ENCODE measurements at places on chromosomes 4 and X. TPM values are rescaled to one million over a fixed set of nuclear protein-coding genes. Genes with fewer than 3 reads are reported as not detected.

RGN gene
- 6.2 TPM for total RNA-seq

DNA sequence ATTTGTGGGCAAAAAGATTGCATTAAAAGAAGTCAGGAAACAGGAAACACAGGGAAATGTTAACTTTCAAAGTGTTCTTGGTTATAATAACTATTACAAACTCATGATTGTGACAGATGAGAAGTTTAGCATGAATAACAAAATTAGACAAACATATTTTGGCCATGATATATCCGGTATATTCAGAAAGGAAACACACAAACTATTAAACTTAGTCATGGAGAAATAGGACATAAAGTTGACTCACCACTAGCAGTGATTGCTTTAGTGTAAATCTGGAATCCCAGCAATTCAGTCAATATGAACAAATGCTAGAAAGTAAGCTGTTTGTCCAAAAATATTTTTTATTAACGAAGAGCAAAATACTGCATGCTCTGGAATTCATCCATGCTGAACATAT is 1299.9 kb downstream of the C4orf33 start:
- peaks cover 9% of the 10 kb centered on the region for H3K4me1 ChIP-seq
- no peak overlapping the region for H3K27ac ChIP-seq
- no peak overlapping the region for H3K4me3 ChIP-seq
- DNase-seq = peak; percentile 60
- no peaks in the 10 kb centered on the region for H3K36me3 ChIP-seq
- no peaks in the 10 kb centered on the region for H3K27me3 ChIP-seq

MAGEA4 gene
- not detected for total RNA-seq

FGD1 gene
- total RNA-seq = 9.1 TPM

- no peak overlapping the region for H3K4me3 ChIP-seq
- no peak for DNase-seq
- no peaks in the 10 kb centered on the region for H3K4me1 ChIP-seq
- H3K27ac ChIP-seq = no peak overlapping the region
Measured at GRCh38 chr4:165715211-165715610, 157.8 kb upstream of the TLL1 start.

DNA sequence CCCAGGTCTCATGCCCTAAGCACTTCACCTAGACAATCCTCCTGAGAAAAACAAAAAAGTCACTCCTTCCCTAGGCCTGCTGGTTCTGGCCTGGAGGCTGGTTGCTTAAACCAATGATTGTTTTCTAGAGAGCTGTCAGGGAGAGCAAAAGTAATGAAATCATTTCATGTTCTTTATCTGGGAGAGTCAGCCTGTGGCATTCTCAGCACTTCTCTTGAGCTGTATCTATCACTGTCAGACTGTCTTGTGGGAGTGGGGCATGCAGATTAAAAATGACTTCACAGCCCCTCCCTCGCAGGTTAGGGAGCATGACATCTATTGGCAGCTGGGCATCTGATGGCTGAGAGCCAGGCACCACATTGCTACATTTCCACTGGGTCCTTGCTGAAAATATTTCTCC is 20.4 kb upstream of the TMEM154 start:
- no peaks in the 10 kb centered on the region for H3K36me3 ChIP-seq
- no peak overlapping the region for H3K27ac ChIP-seq
- DNase-seq = no peak
- H3K27me3 ChIP-seq = no peaks in the 10 kb centered on the region

DNA sequence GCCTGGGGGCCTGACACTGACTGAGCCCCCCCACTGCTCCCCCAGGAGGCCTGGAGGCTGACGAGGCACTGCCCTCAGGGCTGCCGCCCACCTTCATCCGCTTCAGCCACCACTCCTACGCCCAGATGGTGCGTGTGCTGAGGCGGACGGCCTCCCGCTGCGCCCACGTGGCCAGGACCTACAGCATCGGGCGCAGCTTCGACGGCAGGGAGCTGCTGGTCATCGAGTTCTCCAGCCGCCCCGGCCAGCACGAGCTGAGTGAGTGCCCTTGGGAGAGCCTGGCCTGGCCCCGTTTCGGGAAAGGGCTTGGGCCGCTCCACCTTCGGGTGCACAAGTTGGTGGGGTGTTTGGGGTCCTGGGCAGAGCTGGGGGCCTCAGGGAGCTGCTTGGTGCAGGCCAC is 11.4 kb downstream of the CPZ start:
- no peak for DNase-seq
- H3K36me3 ChIP-seq = no peaks in the 10 kb centered on the region
- no peaks in the 10 kb centered on the region for H3K27me3 ChIP-seq

GRCh38 chrX:10175319-10175871 is 18.6 kb downstream of the CLCN4 start:
- H3K27ac ChIP-seq = no peak overlapping the region
- H3K4me1 ChIP-seq = peaks cover 5% of the 10 kb centered on the region
- DNase-seq = peak; percentile 74
- no peaks in the 10 kb centered on the region for H3K27me3 ChIP-seq
- H3K36me3 ChIP-seq = no peaks in the 10 kb centered on the region

RNF212 gene
- total RNA-seq = 2.5 TPM

DNA sequence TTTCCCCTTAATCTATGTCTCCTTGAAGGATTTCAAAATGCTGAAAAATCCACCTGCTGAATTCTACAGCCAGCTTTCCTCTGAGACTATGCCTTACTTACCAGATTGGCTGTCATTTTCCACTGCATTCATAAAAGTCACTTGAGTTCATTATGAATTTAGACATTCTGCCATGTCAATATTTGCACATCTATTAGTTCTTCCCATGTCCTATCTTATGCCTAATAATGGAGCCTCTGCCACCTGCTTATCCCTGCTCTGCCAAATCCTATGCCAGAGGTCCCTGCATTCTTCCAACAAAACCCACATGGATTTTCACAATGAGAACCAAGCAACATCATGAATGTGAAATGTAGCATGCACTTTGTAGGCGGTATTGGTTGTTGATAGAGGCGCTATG is 42.6 kb downstream of the GASK1B start:
- no peaks in the 10 kb centered on the region for H3K27me3 ChIP-seq
- H3K4me3 ChIP-seq = no peak overlapping the region
- H3K36me3 ChIP-seq = no peaks in the 10 kb centered on the region
- no peak overlapping the region for H3K27ac ChIP-seq
- peaks cover 21% of the 10 kb centered on the region for H3K4me1 ChIP-seq

CITED1 gene
- total RNA-seq = not detected

DNA sequence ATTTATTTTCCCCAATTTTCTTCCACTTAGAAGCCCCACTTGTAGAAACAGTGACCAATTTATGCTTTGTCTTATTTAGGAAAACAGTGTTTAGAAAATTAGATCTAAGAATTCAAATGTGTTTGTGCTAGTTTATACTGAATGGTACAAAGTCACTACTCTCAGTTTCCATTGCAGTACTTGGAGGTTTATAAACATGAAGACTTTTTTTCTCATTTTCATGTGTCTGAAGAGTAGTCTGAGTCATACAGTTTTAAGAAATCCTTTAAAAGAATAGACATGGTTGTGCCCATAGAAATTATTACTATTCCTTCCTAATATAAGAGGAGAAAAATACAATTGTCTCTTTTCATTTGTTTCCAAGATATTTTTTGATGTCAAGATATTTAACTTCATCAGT is 458.7 kb downstream of the NAF1 start:
- no peak overlapping the region for H3K27ac ChIP-seq
- H3K4me1 ChIP-seq = no peaks in the 10 kb centered on the region
- no peaks in the 10 kb centered on the region for H3K36me3 ChIP-seq
- no peaks in the 10 kb centered on the region for H3K27me3 ChIP-seq

DNA sequence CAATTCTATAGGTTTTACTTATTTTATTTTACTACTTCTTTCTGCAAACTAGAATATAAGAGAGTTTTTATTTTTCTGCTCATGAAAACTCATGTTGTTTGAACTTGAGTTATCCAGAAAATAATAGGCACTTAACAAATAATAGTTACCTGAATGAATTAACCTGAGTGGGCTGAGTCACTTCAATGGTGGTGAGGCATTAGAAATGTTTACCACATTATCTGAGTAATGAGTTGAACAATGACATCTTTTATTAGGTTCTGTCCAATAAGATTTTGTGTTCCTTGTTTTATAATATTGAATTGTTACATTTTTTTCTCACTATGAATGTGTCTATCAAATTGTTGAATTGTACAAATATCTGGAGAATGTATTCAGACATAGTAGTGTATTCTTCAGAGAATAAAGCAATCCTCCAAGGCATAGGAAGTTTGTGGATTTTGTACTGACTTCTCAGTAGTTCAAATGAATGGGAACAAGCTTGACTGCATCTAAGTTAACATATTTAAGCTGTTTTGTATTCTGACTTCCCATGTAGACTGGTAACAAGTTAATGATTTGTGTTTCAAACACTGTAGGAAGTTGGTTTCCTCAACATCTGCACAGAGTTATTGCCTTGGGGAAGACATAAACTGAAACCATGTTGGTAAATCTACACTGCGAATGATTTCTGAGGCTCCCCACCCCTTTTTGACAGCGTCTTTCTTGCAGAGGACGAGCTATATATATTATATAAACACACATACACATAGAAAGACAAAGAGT is 1808.9 kb upstream of the TENM3 start:
- H3K4me1 ChIP-seq = no peaks in the 10 kb centered on the region
- DNase-seq = no peak
- no peak overlapping the region for H3K27ac ChIP-seq
- H3K27me3 ChIP-seq = no peaks in the 10 kb centered on the region
- H3K4me3 ChIP-seq = no peak overlapping the region

IGSF1 gene
- total RNA-seq = not detected

GRCh38 chr4:57320217-57320616 is 210.0 kb upstream of the IGFBP7 start:
- DNase-seq = peak; percentile 20
- H3K4me1 ChIP-seq = peaks cover 16% of the 10 kb centered on the region
- no peak overlapping the region for H3K27ac ChIP-seq
- 0 out of 2 replicates have a peak, but pooled peaks cover 11% of the 10 kb centered on the region for H3K27me3 ChIP-seq
- H3K36me3 ChIP-seq = no peaks in the 10 kb centered on the region
- no peak overlapping the region for H3K4me3 ChIP-seq

DNA sequence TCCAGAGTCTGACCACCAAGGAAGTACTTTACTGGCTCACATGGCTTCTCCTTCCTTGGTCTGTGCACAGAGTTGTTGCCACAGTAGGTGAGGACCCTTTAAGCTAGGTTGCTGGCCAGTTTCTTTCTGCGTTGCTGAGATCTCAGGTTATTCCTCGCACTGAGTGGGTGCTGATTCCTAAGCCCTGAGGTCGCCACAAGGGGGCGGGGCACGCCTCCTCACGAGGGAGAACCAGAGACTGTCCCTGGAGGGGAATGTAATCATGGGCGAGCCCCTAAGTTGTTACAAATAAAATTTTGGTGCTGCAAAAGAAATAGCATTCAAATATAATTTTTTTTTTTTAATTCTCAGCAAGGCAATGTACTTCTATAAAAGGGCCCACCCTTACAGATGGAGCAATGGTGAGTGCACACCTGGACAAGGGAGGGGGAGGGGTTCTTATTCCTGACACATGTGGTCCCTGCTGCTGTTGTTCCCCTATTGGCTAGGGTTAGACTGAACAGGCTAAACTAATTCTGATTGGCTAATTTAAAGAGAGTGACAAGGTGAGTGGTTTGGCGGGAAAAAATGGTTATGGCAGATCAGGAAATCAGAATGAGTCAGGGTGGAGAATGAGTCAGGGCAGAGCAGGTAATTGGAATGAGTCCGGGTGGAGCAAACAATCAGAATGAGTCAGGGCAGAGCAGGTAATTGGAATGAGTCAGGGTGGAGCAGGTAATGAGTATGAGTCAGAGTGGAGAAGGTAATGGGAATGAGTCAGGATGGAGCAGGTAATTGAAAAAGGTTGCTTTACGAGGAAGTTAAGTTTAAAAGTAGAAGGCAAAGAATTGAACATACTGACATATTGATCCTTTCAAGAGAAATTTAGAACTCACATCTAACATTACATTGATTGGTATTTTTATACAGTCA is 107.5 kb downstream of the VSIG4 start:
- no peak overlapping the region for H3K4me3 ChIP-seq
- no peak for DNase-seq
- no peaks in the 10 kb centered on the region for H3K36me3 ChIP-seq
- no peaks in the 10 kb centered on the region for H3K27me3 ChIP-seq

DNA sequence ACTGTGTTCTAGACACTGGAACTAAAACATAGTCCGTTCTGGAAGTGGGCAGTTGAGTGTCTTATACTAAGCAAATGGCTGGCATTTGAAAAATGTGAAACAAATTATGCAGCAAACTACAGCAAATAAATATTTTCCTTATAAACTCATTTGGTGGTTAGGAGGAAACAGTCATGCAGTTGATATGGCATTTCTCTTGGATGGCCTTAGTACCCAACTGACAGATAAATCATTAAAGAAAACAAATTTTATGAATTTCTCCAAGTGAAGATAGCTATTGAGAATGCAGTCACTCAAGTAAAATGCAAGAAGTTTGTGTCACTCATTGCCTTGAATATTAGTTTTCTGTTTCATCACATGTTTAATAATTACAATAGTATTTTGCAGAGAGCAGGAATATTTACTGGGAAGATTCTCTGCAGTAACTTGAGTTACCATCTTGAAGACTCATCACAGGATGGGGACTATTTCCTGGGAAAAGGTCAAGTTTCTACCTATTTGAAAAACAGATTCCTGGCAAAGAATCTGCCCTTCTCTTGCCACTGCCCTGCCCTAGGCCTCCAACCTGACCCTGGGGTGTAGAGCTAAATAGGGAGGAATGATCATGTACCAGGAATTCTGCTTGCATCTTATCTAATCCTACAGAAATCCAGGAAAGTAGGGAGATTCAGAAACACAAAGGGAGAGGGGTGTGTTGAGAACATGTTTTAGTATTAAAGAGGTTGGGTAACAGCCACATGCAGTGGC is 105.9 kb downstream of the SH3RF1 start:
- H3K36me3 ChIP-seq = peaks cover 21% of the 10 kb centered on the region
- peak; percentile 83 for DNase-seq
- H3K4me3 ChIP-seq = no peak overlapping the region

GRCh38 chr4:89069481-89069880 is 12.5 kb upstream of the FAM13A start:
- no peak overlapping the region for H3K27ac ChIP-seq
- no peak for DNase-seq
- no peaks in the 10 kb centered on the region for H3K27me3 ChIP-seq
- peaks cover 10% of the 10 kb centered on the region for H3K4me1 ChIP-seq
- H3K36me3 ChIP-seq = no peaks in the 10 kb centered on the region

DNA sequence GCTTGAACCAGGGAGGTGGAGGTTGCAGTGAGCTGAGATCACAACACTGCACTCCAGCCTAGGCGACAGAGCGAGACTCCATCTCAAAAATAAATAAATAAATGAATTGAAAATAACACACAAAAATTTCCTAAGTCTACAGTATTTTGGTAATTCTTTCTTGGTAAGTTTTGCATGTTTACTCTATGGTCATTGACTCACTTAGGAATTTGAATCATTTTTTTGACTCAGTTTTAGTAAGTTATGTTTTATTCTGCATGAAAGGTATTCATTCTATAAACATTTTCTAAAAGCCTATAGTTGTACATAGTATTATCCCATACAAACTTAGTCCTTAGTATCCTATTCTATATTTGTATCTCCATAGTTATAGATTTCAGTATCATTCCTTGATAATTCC is 772.9 kb upstream of the SLIT2 start:
- H3K27me3 ChIP-seq = no peaks in the 10 kb centered on the region
- DNase-seq = peak; percentile 50
- no peaks in the 10 kb centered on the region for H3K36me3 ChIP-seq
- H3K4me3 ChIP-seq = no peak overlapping the region

CLTRN gene
- total RNA-seq = 0.13 TPM

ADH1B gene
- not detected for total RNA-seq

Data from GM23248 (cell line).